Neuronal stem cell (in vitro differentiated cells): ENCODE measurements at places on chromosomes 5 and 9.

DNA sequence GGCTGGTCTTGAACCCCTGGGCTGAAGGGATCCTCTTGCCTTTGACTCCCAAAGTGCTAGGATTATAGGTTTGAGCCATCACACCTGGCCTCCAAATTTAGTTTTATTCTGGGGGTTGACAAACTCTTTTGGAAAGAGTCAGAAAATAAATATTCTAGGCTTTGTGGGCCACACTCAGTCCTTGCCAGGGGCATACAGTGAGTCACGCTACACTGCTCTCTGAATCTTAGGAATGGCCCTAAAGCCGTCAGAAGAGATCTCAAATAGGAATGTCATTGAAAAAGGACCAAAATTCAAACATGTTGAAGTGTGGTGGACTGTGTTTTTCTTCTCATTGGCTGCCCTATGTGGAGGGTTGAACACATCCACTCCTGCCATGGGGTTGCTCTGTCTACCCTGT lies 127.7 kb upstream of the BASP1 start:
- H3K27ac ChIP-seq = no peak overlapping the region
- no peak for DNase-seq
- H3K4me3 ChIP-seq = peak overlapping the region; percentile 44
- H3K36me3 ChIP-seq = no peaks in the 10 kb centered on the region
- H3K4me1 ChIP-seq = peaks cover 2% of the 10 kb centered on the region
- H3K27me3 ChIP-seq = no peaks in the 10 kb centered on the region

DNA sequence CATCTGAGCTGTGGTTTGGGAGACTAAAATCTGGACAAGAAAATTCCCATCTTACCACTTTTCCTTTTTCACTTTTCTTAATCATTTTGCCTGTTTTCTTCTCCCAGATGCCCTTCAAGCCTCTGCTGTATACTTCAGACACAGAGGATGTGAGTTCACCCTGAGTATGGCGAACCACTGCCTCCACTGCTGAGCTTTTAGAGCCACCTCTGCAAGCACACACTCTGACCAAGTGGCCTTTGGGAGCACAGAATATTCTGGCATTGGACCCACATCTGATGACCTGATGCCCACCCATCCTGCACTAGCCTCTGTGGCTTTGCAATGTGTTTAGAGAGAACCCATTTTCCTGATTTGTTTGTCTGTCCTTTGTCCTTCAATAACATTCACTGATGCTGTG lies 32.5 kb downstream of the TERT start:
- DNase-seq = peak; percentile 24
- peaks cover 4% of the 10 kb centered on the region for H3K27me3 ChIP-seq
- H3K4me1 ChIP-seq = peaks cover 1% of the 10 kb centered on the region
- H3K4me3 ChIP-seq = no peak overlapping the region
- H3K36me3 ChIP-seq = no peaks in the 10 kb centered on the region

GRCh38 chr9:7549249-7549648 lies 250.3 kb downstream of the DMAC1 start:
- no peaks in the 10 kb centered on the region for H3K36me3 ChIP-seq
- DNase-seq = no peak
- no peak overlapping the region for H3K4me3 ChIP-seq

DNA sequence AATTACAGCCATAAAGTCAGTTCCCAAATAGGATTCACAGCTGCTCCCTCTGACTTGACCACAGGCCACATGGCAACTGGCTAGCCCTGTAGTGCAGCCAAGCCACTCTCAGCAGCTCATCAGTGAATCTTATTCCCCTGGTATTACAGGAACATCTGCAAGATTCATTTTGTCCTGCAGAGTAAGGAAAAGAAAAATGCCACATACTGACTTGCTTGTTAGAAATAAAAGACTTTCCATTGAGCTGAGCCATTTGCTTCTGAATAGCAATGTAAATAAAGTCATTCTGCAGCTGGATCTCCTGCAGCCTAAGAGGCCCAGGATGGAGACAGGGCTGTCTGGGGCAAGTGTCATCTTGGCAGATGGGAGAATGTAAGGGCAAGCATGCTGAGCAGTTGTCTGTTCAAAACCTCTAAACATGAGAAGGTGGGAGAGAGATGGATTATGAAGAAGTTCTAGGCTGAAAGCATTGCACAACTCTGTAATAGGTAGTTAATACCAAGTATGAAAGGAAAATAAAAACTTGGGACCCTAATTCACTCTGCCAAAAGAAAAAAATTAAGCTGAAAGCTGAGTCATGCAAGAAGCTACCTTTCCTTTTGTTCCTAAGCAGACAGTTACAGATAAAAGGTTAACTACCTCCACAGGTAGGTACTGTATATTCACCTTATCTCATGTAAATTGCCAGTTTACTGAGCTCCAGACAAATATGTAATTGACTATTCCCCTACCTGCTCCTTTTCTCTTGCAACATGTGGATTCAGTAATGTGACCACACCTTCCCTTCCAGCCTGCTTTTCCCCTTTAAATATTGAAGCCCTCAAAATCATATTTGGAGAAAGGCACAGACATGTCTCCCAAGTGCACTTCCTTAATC lies 244.4 kb upstream of the RAI14 start:
- no peaks in the 10 kb centered on the region for H3K27me3 ChIP-seq
- H3K4me3 ChIP-seq = no peak overlapping the region
- no peak overlapping the region for H3K27ac ChIP-seq
- no peak for DNase-seq
